Endothelial cell (in vitro differentiated cells): ENCODE measurements at places on chromosomes 7 and 10. TPM values are rescaled to one million over a fixed set of nuclear protein-coding genes. Genes with fewer than 3 reads are reported as not detected.

GRCh38 chr7:39946693-39947092, 3.4 kb upstream of the CDK13 start:
- H3K4me1 ChIP-seq, result peaks cover 14% of the 10 kb centered on the region
- H3K36me3 ChIP-seq, result peaks cover 7% of the 10 kb centered on the region
- H3K27ac ChIP-seq, result no peak overlapping the region
- H3K4me3 ChIP-seq, result no peak overlapping the region
- peaks cover 11% of the 10 kb centered on the region for H3K27me3 ChIP-seq
- DNase-seq, result no peak

GRCh38 chr7:56157238-56157790, 41.1 kb upstream of the NUPR2 start:
- H3K27ac ChIP-seq, result no peak overlapping the region
- DNase-seq, result no peak
- no peaks in the 10 kb centered on the region for H3K4me1 ChIP-seq
- peaks cover 5% of the 10 kb centered on the region for H3K27me3 ChIP-seq
- peaks cover 6% of the 10 kb centered on the region for H3K36me3 ChIP-seq

The GBX1 gene
- 13.8 TPM for total RNA-seq

The OPALIN gene
- not detected for total RNA-seq

- H3K27ac ChIP-seq, result no peak overlapping the region
- H3K4me1 ChIP-seq, result peaks cover 18% of the 10 kb centered on the region
- H3K36me3 ChIP-seq, result no peaks in the 10 kb centered on the region
- no peak overlapping the region for H3K4me3 ChIP-seq
These were observed 23.6 kb downstream of the CEP41 start for GRCh38 chr7:130417213-130417612.

The ITGA8 gene
- 0.51 TPM for total RNA-seq

GRCh38 chr10:91564508-91564907, 68.4 kb downstream of the PPP1R3C start:
- no peak for DNase-seq
- no peak overlapping the region for H3K4me3 ChIP-seq
- no peaks in the 10 kb centered on the region for H3K27me3 ChIP-seq
- H3K36me3 ChIP-seq, result peaks cover 8% of the 10 kb centered on the region
- peaks cover 9% of the 10 kb centered on the region for H3K4me1 ChIP-seq

The CLRN3 gene
- 0.31 TPM for total RNA-seq

The GPR15LG gene
- total RNA-seq, result not detected

GRCh38 chr7:80499350-80499953, 12.4 kb downstream of the GNAT3 start:
- H3K27ac ChIP-seq, result no peak overlapping the region
- no peaks in the 10 kb centered on the region for H3K4me1 ChIP-seq
- DNase-seq, result no peak
- H3K36me3 ChIP-seq, result no peaks in the 10 kb centered on the region

- no peak overlapping the region for H3K4me3 ChIP-seq
- DNase-seq, result no peak
- H3K36me3 ChIP-seq, result no peaks in the 10 kb centered on the region
- H3K27ac ChIP-seq, result no peak overlapping the region
- peaks cover 2% of the 10 kb centered on the region for H3K27me3 ChIP-seq
- H3K4me1 ChIP-seq, result no peaks in the 10 kb centered on the region
These were observed 84.7 kb downstream of the PTPRZ1 start for GRCh38 chr7:121957626-121958025.

- no peaks in the 10 kb centered on the region for H3K27me3 ChIP-seq
- peaks cover 20% of the 10 kb centered on the region for H3K4me1 ChIP-seq
- peak overlapping the region; percentile 100 for H3K4me3 ChIP-seq
These were observed 825 bp downstream of the MRPL32 start for GRCh38 chr7:42932811-42933591.

GRCh38 chr7:100516135-100516812, 22.7 kb upstream of the AGFG2 start:
- H3K4me1 ChIP-seq, result peaks cover 8% of the 10 kb centered on the region
- no peaks in the 10 kb centered on the region for H3K36me3 ChIP-seq
- H3K27ac ChIP-seq, result no peak overlapping the region
- peaks cover 6% of the 10 kb centered on the region for H3K27me3 ChIP-seq
- no peak overlapping the region for H3K4me3 ChIP-seq

- H3K4me3 ChIP-seq, result no peak overlapping the region
- DNase-seq, result peak; percentile 70
- peaks cover 1% of the 10 kb centered on the region for H3K27me3 ChIP-seq
These were observed 24.1 kb downstream of the FZD1 start for GRCh38 chr7:91288208-91288824.

DNA sequence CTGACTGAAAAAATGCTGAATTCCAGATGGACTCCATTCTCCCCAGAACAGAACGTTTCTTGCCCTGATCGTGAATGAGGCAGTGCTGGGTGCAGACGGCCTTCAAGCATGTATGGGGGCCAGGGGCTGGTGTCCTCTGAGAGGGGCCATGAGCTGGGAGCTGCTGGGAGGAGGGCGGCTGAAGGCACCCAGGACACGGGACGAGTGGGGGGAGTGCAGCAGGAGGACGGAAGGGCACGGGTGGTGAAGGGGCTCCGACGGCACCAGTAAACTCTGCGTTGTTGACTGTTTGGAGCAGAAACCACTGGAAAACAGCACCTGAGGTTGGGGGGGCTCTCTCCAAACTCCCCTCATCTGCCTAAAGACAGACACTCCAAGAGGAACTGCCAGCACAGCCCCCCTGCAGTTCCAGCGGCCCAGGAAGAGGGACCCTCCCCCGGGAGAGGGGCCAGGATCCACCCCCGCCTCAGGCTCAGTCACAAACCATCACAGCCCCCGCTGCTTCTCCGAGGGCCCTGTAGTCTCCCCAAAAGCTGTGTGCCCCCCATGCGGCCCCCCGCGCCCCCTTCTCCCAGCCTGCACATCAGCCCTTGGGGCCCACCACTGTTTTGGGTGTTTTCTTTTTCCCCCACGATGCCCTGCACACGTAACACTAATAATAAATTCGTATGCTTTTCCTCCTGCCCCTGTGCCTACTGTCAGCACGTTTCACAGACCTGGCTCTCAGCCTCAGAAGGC, 55.5 kb downstream of the DPYSL4 start:
- peaks cover 15% of the 10 kb centered on the region for H3K27me3 ChIP-seq
- DNase-seq, result no peak
- peaks cover 3% of the 10 kb centered on the region for H3K36me3 ChIP-seq
- H3K4me3 ChIP-seq, result no peak overlapping the region
- no peaks in the 10 kb centered on the region for H3K4me1 ChIP-seq
- no peak overlapping the region for H3K27ac ChIP-seq

- DNase-seq, result no peak
- peaks cover 5% of the 10 kb centered on the region for H3K4me1 ChIP-seq
- no peak overlapping the region for H3K4me3 ChIP-seq
- no peaks in the 10 kb centered on the region for H3K36me3 ChIP-seq
These were observed 196.1 kb upstream of the KLF14 start for GRCh38 chr7:130929896-130930659.

GRCh38 chr7:38978491-38978890, 782 bp downstream of the POU6F2 start:
- peaks cover 2% of the 10 kb centered on the region for H3K4me1 ChIP-seq
- H3K27ac ChIP-seq, result no peak overlapping the region
- DNase-seq, result no peak
- no peak overlapping the region for H3K4me3 ChIP-seq
- H3K27me3 ChIP-seq, result peaks cover 2% of the 10 kb centered on the region

- H3K36me3 ChIP-seq, result no peaks in the 10 kb centered on the region
- H3K4me1 ChIP-seq, result peaks cover 8% of the 10 kb centered on the region
- no peak for DNase-seq
- no peak overlapping the region for H3K4me3 ChIP-seq
- H3K27me3 ChIP-seq, result no peaks in the 10 kb centered on the region
These were observed 26.5 kb upstream of the WNT16 start for GRCh38 chr7:121302214-121302745.

The C10orf67 gene
- total RNA-seq, result not detected

DNA sequence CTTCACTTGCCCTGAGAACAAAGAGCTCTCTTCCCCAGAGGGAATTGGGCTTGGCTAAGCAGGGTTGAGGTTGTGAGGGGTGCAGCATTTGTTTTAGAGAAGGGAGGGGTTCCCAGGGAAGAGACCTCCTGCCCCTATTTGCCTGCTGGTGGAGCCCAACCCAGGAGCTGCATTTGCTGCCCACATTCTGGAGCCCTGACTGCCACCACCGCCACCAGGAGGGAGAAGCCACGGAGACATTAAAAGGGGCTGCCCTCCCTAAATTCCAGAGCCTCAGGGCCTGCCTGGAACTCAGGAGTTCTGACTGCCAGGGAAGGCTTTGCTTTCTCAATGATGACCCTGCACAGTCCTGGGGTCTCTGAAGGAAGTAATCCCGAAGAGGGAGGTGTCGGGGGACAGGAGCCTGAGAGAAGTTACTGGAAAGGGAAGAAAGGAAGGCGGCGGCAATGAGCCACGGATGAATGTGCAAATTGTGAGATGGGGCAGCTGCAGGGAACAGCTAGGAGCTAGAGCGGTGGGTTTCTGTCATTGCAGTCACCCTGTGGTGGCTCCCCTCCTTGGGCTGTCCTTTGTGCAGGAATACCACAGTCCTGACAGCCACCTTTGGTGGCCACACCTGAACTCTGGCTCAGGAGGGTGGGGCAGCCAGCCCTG, 51.3 kb downstream of the NEURL1 start:
- H3K4me3 ChIP-seq, result no peak overlapping the region
- H3K36me3 ChIP-seq, result no peaks in the 10 kb centered on the region
- H3K27me3 ChIP-seq, result peaks cover 8% of the 10 kb centered on the region
- no peak overlapping the region for H3K27ac ChIP-seq
- peaks cover 20% of the 10 kb centered on the region for H3K4me1 ChIP-seq
- no peak for DNase-seq

The CYP3A4 gene
- total RNA-seq, result not detected

GRCh38 chr7:39609113-39609934, 14.0 kb upstream of the RALA start:
- peak; percentile 55 for DNase-seq
- peaks cover 5% of the 10 kb centered on the region for H3K27me3 ChIP-seq
- H3K4me1 ChIP-seq, result peaks cover 74% of the 10 kb centered on the region
- H3K27ac ChIP-seq, result peak overlapping the region; percentile 98
- peak overlapping the region; percentile 35 for H3K4me3 ChIP-seq

GRCh38 chr10:78684947-78685346, 383.8 kb upstream of the ZMIZ1 start:
- H3K4me1 ChIP-seq, result no peaks in the 10 kb centered on the region
- no peaks in the 10 kb centered on the region for H3K36me3 ChIP-seq
- H3K27ac ChIP-seq, result no peak overlapping the region
- H3K4me3 ChIP-seq, result no peak overlapping the region

- no peaks in the 10 kb centered on the region for H3K27me3 ChIP-seq
- no peak overlapping the region for H3K4me3 ChIP-seq
- DNase-seq, result no peak
These were observed 153.8 kb upstream of the AKR1E2 start for GRCh38 chr10:4672201-4672600.

- H3K36me3 ChIP-seq, result peaks cover 10% of the 10 kb centered on the region
- no peak for DNase-seq
- H3K4me1 ChIP-seq, result peaks cover 84% of the 10 kb centered on the region
- peak overlapping the region; percentile 21 for H3K27ac ChIP-seq
- peaks cover 1% of the 10 kb centered on the region for H3K27me3 ChIP-seq
- H3K4me3 ChIP-seq, result no peak overlapping the region
These were observed 96.1 kb downstream of the PIP4K2A start for GRCh38 chr10:22618078-22618785.

The UNCX gene
- not detected for total RNA-seq

DNA sequence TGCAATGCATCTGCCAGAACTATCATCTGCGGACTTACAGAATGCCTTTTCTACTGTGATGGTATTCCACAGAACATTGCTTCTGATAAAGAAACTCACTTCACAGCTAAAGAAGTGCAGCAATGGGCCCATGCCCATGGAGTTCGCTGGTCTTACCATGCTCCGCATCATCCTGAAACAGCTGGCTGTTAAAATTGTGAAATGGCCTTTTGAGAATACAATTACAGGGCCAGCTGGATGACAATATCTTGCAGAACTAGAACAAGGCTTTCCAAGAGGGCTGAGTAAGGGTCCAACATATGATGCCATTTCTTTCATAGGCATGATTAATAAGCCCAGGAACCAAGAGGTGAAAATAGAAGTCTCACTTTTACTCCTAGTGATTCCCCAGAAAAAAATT, 104.1 kb upstream of the ADCY1 start:
- DNase-seq, result no peak
- no peak overlapping the region for H3K27ac ChIP-seq
- H3K4me1 ChIP-seq, result no peaks in the 10 kb centered on the region
- no peaks in the 10 kb centered on the region for H3K36me3 ChIP-seq
- peaks cover 2% of the 10 kb centered on the region for H3K27me3 ChIP-seq

The PAPSS2 gene
- total RNA-seq, result 31.0 TPM

The ANKRD30A gene
- total RNA-seq, result not detected

DNA sequence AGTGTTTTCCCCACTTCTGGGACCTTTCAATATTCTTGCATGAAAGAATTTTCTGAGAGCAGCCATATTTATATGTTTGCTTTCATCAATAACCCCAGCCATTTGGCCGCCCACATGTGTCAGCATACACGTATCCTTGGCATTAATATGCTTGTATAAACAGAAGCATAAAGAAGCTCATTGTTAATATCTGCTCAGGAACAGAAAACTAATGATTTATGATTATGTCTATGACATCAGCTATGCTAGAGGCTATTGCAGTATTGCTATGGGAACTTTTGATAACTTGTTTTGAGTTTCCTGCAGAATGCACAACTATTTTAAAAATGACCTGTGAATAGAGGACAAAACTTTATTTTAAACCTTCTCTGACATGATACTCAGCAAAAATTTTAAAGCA, 300.9 kb upstream of the MTPN start:
- H3K4me3 ChIP-seq, result no peak overlapping the region
- no peaks in the 10 kb centered on the region for H3K36me3 ChIP-seq
- no peaks in the 10 kb centered on the region for H3K27me3 ChIP-seq
- no peaks in the 10 kb centered on the region for H3K4me1 ChIP-seq
- DNase-seq, result no peak

GRCh38 chr10:72059843-72060822, 28.2 kb downstream of the SPOCK2 start:
- DNase-seq, result no peak
- H3K27me3 ChIP-seq, result peaks cover 5% of the 10 kb centered on the region
- H3K36me3 ChIP-seq, result no peaks in the 10 kb centered on the region
- no peaks in the 10 kb centered on the region for H3K4me1 ChIP-seq
- H3K27ac ChIP-seq, result no peak overlapping the region
- H3K4me3 ChIP-seq, result no peak overlapping the region

GRCh38 chr7:80533287-80533686, 21.4 kb upstream of the GNAT3 start:
- H3K27ac ChIP-seq, result no peak overlapping the region
- DNase-seq, result no peak
- no peaks in the 10 kb centered on the region for H3K4me1 ChIP-seq
- H3K36me3 ChIP-seq, result no peaks in the 10 kb centered on the region
- H3K27me3 ChIP-seq, result peaks cover 5% of the 10 kb centered on the region
- no peak overlapping the region for H3K4me3 ChIP-seq
